Kidney epithelial cell (primary cell): ENCODE measurements at places on chromosomes 6 and 20.

- peak; percentile 31 for DNase-seq
Observed at GRCh38 chr6:123925842-123926399, 122.3 kb downstream of the NKAIN2 start.

GRCh38 chr6:37762806-37763205 is 56.7 kb upstream of the ZFAND3 start:
- no peak for DNase-seq

GRCh38 chr6:13709689-13710551 is 1.7 kb downstream of the RANBP9 start:
- no peak for DNase-seq

DNA sequence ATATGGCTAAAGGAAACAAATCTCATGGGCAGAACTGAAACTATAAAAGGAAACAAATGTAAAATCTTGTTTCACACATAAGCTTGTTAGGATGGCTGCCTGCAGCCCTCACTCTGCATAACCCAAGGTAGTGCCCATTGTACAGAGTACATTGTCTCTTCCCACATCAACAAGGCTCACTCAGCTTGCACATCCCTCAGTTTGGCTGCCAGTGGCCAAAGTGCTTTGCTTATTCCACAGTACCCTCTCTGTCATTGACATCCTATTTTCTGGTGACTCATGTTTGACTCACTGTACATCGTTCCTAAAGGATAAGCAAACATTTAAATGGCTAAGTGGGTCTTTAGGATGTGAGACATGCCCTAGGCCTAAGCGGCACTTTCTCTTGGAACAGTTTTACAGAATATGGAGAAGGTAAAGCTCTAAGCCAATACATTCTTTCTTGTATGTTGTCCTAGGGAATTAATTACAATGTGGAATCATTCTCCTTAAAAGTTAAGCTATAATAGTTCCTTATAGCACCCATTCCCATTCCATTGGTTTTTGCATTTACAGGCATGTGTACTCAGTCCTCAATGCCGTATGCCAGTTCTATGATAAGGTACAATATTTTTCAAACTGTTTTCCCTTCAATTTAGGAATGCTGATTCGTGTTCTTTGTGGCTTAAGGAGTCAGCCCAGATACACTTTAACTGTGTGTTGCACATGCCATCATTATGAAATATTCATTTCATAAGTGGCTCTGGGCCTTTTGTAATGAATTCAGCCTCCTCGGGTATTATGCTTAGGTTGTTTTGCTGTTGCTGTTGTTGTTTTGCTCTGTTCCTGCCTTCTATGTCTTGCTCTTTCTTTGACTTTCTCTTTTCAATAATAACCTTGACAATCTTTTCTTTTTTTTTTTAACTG is 5.5 kb downstream of the ANKEF1 start:
- no peak for DNase-seq

- no peak for DNase-seq
Observed at GRCh38 chr6:6695625-6696276, 107.2 kb downstream of the LY86 start.

DNA sequence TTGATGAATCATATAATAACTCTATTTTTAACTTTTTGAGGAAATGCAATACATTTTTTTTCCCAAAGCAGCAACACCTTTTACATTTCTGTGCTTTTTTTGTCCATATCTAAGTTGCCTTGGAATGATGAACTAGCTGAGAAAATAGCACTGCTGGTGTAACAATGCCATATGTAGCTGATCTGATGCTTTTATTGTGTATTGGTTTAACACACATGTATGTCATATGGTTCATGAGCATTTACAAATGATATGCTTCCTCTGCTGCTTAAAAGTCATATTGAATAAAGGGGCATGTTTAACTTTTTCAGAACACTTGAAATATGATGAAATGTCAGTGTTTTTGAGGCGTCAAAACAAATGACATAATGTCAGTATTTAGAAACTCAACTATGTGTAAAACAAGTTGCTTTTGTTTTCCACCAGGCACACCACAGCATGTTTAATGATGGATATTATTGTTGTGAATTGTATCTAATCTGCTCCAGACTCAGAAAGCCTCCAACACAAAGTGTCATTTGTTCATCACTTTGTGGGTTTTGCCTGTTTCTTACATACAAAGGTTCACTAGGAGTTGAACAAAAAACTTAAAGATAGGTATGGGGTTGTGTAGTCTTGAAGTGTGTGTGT is 775.8 kb upstream of the FLRT3 start:
- DNase-seq = no peak

GRCh38 chr6:125558241-125558843 is 191.1 kb upstream of the HEY2 start:
- DNase-seq = no peak

GRCh38 chr6:36227379-36228228 is 31.1 kb downstream of the BRPF3 start:
- no peak for DNase-seq

- DNase-seq = no peak
Observed at GRCh38 chr6:90179190-90180169, 117.2 kb downstream of the BACH2 start.

DNA sequence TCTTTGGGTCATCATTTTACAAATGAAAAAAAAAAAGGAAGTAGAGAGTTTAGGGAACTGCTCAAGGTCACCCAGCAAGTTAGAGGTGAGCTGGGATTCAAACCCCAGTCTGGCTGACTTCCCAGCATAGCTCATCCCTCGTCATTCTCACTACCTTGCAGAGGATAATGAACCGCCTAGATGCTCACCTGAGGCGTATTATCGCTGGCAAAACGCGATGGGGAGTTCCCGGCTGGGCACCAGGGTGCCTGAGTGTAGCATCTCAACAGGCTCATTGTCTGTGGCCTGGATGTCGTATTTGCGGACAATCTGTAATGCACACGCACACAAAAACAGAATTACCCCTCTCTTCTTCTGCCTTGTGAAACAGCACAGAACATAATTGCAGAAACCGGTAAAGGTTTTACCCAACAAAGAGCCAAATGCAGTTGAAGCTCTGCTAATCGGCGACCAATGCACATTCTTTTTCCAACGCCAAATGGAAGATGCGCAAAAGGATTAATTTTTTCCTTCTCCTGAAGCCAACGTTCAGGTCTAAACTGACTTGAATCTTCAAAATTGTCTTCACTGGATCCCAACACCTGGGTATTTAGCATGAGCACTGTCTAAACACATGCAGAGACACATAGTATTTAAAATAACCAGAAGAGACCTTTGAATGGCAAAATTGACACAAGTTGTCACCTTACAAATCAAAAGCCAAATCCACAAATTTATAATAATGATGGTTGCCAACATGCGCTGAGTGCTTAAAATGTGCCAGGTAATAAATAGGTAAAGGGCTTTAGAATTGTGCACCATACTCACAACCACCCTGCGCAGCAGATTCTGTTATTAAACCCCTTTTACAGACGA is 16.6 kb downstream of the CYP24A1 start:
- DNase-seq = no peak

- DNase-seq = no peak
Observed at GRCh38 chr6:81795890-81796289, 43.4 kb upstream of the TENT5A start.

DNA sequence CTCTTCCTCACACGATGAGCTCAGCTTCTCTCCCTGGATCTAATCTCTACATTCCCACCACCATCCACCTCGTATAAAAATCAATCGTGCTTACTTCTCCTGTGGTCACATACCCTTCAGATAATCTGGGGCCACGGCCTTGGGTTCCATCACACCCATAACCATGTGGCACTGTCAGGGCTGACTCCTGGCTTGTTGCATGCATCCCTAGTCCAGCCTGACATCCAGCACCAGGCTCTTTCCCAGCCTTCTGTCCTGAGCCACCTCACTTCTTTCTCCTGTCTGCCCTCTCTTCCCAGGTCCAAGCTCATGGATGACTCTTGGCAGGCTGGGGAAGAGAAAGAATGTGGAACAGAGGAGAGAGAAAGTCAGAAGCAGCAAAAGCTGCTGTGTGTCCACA is 199.8 kb downstream of the BACH2 start:
- no peak for DNase-seq

DNA sequence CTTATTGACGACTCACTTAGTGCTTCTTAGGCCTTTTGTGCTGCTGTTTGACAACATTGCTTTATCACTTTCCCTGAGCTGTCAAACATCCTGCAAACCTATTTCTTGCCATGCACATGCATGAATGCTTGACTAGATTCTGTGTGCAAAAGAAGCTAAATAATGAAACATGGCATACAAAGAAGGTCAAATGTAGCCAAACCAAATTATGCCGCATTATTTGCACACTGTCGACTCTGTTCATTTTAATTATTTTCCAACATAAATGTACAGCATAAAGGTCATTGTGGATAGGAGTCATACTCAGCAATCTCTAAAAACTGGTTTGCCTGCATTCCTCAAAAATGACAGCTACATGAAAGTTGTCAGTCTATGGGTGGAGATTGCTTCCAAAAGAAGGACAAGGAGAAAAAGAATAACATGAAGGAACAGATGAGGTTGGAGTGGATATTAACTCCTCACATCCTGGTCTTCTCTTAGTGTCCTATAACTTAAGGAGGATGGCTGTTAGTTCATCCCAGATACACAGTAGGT is 123.1 kb upstream of the STXBP5 start:
- DNase-seq = no peak

GRCh38 chr6:39840781-39841180 is 48.6 kb downstream of the DAAM2 start:
- no peak for DNase-seq

DNA sequence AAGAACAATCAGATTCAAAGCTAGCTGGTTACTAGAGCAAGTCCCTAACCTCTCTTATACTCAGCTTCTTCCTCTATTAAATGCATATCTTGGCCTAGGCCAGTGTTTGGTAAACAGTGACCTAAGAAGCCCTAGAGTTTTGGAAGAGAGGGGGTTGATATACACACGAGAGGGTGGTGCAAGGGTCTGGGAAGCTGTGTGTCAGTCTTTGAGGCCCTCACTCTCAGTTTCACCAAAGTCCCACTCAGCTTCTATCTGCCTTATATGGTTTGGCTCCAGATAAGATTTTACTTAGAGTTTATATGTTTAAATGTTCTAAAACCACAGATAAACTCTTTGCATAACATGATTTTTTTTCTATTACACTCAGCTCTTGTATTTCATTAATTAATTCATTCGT is 526.1 kb upstream of the BTBD3 start:
- no peak for DNase-seq

DNA sequence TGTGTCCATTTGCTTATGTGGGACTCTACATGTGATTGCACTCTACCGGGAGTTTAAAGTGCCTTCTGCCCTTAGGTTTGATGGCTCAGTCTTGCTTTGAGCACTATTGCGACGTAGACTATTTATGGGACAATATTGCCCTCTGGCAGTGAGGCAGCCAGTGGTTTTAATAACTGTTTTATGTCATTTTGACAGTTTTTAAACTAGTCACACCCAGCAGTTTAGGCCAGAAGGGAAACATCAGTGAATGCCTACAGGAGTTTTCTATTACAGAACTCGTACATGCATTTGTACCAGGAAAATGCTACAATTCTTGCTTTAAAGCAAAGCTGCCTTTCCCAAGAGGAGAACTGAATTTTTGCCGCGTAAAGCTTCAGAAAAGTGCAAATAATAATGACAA is 813.7 kb downstream of the KIF16B start:
- no peak for DNase-seq

DNA sequence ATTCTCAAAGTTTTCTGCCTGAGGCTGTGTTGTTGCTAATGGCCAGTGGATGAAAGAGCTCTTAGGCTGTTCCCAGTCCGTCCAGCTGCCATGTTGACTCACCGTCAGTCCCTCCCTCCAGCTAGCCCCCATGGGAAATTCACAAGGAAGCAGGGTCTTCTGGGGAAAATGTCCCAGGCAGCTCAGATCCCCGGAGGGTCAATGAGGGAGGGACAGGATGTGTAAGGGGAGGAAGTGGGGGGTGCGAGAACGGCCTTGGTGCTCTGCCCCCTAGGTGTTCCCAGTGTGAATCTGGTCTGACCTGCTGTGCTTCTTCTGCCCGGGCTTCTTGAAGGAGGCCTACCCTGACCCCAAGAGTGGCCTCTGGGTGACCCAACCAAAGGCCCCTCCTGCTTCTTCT is 65.9 kb downstream of the CEBPB start:
- DNase-seq = no peak

DNA sequence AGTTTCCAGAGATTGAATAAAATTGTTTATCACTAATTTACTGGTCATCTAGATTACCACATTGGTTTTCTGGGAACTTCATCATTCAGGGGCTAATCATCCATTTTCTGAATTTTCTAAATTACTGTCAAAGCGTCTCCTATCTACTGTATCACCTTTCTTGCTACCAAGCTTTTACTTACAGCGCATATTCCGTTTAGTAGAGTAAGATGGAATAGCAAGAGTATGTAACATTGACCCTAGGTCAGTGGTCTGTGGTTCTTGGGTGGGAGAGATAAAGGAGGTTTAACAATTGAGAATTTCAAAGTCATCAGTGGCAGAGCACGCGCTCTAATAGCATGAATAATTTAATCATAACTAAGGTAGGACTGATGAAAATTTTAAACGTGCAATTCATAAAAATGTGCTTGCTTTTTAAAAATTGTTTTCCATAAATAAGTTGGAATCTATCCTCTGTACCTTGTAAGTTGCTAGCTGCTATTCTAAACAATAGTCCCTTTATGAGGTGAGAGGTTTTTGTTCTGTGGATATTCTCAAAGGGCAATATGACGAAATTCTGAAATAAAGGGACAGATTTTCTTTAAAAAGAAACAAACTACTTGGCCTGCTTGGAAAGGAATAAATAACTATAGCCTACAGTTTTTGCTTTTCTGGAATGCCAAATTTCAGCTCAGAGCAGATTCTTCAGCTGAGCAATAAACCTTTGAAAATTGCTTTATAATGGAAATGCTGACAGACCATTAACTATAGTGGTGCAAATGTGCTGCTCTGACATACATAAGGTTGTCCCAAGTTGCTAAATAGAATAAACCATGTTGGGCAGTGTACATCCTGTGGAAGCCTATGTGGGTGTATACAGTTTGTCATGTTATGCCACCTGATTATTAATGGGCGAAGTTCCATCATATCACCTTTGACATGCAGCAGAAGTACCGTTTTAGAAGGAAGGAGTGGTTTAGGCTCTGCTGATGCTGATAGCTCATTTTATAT is 84.1 kb downstream of the ZFAND3 start:
- DNase-seq = no peak

DNA sequence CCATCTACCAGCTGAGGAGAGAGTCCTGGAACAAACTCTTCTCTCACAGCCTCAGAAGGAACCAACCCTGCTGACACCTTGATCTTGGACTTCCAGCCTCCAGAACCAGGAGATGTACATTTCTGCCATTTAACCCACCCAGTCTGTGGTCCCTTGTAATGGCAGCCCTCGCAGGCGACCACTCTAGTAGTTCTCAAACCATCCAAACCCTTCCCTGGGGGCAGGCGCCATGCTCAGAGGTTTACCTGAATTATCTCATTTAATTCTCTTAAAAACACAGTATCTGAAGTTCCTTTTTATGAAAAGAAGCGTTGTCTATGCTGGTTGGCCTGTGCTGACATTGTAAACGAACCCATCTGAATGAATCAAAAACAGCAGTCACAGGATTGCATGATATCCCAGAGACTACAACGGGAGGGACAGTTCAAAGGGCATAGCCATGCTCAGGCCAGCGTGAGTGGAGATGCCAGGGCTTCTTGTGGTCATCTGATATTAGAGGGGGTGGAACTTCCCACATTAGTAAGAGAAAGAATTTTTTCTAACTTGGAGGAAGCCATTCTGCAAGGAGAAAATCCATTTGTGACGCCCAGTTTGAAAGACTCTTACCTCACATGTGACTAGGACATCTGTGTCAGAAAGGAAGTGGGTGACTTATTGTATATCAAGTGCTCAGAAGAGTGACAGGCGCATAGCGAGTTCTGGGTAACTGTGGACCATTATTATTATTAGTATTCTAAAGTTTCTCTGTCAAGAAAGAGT is 17.2 kb upstream of the TAGAP start:
- DNase-seq = no peak
